ENCODE measurements at places on chromosomes 11 and 22. TPM values are rescaled to one million over a fixed set of nuclear protein-coding genes. Genes with fewer than 3 reads are reported as not detected.

OR10A2 gene
- total RNA-seq = not detected

ZNRF3 gene
- total RNA-seq = 0.70 TPM

STX3 gene
- 11.4 TPM for total RNA-seq

BRSK2 gene
- total RNA-seq = 0.54 TPM

C1QTNF4 gene
- 0.53 TPM for total RNA-seq

KCNJ1 gene
- total RNA-seq = not detected

OR8D2 gene
- not detected for total RNA-seq

JRKL gene
- total RNA-seq = 12.3 TPM

CABP4 gene
- 3.5 TPM for total RNA-seq

KBTBD4 gene
- 22.7 TPM for total RNA-seq

ACRV1 gene
- not detected for total RNA-seq

DDX10 gene
- total RNA-seq = 26.0 TPM

TMPRSS5 gene
- 1.7 TPM for total RNA-seq

DRD4 gene
- total RNA-seq = 0.73 TPM

- no peak for DNase-seq
These were observed 89.8 kb downstream of the ALX4 start for GRCh38 chr11:44219830-44220796.

DNA sequence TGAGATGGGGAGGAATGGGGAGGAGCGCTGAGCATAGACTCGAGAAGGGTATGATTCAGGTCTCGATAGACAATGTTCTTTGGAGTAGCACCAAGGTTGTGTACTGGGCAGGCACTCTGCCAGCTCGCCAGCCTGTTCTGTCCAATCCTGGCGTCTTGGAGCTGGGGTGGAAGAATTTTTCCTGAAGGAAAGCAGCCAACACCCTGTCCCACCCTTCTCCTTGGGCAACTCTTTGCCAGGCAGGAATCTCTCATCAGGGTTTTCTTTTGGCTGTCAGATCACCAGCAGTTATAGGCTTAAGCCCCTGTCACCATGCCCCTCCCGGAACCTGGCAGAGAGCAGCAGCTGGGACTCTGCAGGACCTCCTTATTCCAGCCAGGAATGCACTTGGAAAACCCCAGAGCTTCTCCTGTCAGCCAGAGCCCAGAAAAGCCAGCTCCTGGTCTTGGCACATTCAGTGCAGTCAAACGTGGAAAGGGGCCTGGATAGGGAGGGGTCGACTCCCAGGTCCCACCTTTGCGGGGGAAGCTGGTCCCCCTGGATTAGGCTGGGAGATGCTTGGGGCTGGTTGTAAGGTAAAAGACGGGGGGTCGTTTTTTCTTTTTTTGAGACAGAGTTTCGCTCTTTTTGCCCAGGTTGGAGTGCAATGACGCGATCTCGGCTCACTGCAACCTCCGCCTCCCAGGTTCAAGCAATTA is 14.4 kb upstream of the SPTBN2 start:
- no peak for DNase-seq

- no peak for DNase-seq
These were observed 19.8 kb upstream of the LRRC10B start for GRCh38 chr11:61488651-61489291.

- peak; percentile 18 for DNase-seq
These were observed 103.8 kb downstream of the MORC2 start for GRCh38 chr22:30864441-30865420.

GRCh38 chr11:8283465-8284230 is 20.0 kb upstream of the LMO1 start:
- no peak for DNase-seq

GRCh38 chr11:98358551-98358950 is 662.2 kb upstream of the CNTN5 start:
- no peak for DNase-seq

DNA sequence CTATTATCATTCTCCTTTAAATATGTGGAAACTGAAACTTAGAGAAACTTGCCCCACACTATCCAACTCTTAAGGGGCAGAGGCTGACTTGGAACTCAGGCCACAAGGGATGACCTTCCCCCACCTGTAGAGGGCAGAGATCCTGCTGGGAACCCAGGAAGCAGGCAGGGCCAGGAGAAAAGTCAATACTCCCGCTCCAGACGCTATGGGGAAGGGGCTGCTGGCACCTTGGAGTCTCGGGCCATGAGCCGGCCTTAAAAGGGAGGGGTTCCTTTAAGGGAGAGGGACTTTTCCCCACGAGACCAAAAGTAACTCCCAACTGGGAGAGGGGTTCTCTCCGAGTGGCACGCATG is 620 bp upstream of the ANO5 start:
- DNase-seq = no peak

DNA sequence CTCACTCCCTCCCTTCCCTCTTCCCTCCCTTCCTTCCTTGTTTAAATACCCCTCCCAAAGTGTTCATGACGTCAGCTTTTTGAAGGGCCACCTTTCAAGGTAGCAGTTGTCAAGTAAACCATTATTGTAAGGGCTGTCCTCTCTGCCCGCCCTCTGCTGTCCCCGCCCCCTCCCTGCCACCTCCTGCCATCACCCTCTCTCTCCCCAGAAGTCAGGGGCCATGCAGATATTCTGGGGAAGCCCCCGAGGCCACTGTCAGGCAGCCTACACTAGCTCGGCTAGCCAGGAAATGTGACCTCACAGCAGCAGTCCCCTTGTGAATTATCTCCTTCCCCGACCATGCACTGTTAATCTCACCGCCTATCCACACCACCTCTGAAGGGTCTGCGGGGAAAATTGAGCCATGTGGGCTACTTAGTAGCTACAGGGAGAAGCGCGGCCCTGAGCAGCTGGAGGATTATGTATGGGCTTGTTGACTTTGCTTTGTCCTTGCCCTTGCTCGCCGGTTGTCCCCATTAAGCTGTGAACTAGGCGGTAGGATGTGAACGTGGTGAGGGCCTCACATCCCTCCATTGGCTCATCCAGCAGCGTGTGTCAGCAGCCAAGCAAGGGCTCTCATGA is 42.1 kb upstream of the ATXN10 start:
- DNase-seq = no peak

GRCh38 chr22:37285937-37286336 is 3.6 kb downstream of the CYTH4 start:
- DNase-seq = no peak

DNA sequence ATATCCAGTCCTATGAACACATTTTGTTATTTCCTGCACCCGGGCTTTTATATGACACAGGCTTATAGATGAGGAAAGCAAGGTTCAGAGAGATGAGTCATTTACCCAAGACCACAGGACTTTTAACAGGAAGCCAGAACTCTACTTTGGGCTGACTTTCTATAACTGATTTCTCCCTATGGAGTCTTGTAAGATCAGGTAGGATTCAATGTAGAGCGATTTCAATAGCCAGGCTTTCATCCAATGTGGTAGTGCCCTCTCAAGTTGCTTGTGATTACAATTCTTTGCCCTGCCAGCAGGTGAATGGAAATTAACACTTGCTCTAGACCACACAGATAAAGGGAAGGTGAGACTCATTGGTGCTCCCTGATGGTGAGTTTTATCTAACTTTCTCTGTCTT is 378.3 kb downstream of the INSC start:
- no peak for DNase-seq

DNA sequence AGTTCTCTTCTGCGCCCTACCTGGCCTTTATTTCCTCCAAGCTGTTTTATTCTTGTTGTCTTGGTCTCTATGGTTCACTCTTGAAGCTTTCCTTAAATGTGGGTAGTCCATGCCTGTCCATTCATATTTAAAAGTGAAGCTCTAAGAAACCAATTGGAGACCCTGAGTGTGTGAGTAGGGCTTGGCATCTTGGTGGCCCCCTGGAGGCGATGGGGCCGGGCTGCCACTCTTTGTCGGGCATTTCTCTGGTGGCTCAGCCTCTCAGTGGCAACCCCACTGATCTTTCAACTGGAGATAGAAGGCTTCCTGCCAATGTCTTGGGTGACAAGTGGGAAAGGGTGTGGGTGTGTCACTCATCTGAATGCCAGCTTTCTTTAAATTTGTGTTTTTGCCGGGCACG is 9.1 kb downstream of the TRPT1 start:
- DNase-seq = peak; percentile 28

DNA sequence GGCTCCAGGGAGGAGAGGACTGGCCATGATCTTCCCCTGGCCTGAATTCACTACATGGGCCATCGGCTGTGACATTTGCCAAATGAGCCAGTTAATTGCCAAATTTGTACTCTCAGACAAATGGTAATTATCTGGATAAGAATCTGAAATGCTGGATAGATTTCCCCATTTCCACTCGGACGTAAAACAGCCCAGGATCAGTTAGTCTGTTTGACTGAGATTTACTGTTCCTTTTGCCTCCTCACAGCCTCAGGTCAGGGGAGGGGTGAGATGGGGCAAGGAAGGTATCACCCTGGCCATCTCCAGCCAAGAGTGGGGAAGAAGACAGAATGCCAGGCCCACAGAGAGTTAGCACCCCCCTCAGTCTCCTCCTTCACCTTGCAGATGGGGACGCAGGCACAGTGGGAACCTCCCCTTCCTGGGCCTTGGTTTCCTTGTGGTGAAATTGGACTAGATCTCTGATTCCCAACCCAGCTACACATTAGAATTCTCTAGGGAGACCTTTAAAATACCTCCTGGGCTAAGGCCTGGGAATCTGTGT is 5.2 kb downstream of the TRIM29 start:
- no peak for DNase-seq

GRCh38 chr11:60221181-60221580 is 21.8 kb downstream of the MS4A4E start:
- no peak for DNase-seq

GRCh38 chr11:134142536-134142935 is 73.7 kb downstream of the JAM3 start:
- DNase-seq = no peak

- no peak for DNase-seq
These were observed 99.0 kb downstream of the FAR1 start for GRCh38 chr11:13767471-13767870.

DNA sequence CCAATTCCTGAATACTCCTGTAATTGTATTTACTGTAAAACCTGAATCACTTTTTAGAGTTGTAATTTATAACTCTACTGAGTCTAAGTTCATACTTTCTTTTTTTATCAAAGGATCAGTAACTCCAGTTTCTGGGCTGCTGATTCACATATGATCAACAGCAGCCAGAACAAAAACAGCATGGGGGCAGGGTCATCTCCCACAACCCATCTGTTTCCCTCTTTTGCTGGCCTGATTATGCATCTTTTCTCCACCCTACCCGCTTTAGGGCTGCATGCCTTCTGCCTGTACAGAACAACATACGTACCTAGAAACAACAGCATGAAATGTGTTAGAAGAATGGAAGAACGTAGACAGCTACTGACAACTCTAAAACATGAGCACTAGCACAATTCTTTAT is 76.0 kb downstream of the MRTFA start:
- no peak for DNase-seq
